Pons (tissue), 1 donor: ENCODE measurements at places on chromosomes 3 and 15.

DNA sequence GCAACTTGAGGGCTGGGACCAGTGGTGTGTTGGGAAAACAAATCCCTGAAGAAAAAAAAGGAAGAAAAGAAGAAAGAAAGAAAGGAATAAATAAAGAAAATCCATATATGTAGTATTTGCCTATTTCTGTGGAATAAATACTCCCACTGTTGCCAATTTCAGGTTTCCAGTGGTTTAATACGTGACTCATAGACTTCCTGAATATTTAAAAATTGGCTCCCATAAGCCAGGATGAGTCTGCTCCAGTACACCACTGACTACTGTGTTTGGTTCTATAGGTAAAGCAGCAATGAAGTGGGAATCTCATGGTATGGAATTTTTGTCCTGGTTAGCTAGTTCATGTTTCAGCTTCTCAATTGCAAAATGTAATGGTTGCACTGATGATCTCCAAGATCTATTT lies 31.6 kb downstream of the PYDC2 start:
- no peak for DNase-seq

GRCh38 chr15:96073908-96074307 lies 256.6 kb upstream of the NR2F2 start:
- DNase-seq = no peak

DNA sequence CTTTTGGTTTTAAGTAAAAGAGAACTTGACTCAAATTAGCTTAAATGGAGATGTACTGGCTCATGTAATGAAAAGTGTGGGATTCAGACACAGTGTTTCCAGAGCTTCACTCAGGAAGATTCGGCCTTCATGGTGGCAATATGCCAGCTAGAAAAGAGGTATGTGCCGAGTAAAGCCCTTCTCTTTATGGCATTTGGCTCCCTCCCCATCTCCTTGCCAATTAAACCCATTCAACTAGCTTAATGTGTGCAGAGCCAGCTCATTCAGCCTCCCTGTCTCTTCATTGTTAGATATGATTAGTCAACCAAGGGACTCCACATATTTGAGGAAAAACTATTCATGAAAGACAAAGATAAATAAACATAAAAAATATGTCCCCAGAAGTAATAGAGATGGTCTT lies 15.0 kb upstream of the TRANK1 start:
- DNase-seq = no peak

DNA sequence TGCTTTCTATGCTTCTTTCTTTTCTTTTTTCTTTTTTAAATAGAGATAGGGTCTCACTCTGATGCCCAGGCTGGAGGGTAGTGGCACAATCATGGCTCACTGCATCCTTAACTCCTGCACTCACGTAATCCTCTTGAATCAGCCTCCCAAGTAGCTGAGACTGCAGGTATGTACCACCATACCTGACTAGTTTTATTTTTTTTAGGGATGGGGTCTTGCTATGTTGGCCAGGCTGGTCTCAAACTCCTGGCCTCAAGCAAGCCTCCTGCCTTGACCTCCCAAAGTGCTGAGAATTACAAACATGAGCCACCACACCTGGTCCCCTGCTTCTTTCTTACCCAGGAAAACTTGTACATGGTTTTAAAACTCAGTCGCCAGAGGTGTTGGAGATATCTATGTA lies 24.2 kb upstream of the HDC start:
- no peak for DNase-seq

GRCh38 chr3:60584250-60584649 lies 667.0 kb downstream of the FHIT start:
- no peak for DNase-seq

- no peak for DNase-seq
Observed at GRCh38 chr3:112121577-112122547, 11.2 kb downstream of the GCSAM start.

- DNase-seq = no peak
Observed at GRCh38 chr3:62951037-62951613, 75.9 kb upstream of the CADPS start.

DNA sequence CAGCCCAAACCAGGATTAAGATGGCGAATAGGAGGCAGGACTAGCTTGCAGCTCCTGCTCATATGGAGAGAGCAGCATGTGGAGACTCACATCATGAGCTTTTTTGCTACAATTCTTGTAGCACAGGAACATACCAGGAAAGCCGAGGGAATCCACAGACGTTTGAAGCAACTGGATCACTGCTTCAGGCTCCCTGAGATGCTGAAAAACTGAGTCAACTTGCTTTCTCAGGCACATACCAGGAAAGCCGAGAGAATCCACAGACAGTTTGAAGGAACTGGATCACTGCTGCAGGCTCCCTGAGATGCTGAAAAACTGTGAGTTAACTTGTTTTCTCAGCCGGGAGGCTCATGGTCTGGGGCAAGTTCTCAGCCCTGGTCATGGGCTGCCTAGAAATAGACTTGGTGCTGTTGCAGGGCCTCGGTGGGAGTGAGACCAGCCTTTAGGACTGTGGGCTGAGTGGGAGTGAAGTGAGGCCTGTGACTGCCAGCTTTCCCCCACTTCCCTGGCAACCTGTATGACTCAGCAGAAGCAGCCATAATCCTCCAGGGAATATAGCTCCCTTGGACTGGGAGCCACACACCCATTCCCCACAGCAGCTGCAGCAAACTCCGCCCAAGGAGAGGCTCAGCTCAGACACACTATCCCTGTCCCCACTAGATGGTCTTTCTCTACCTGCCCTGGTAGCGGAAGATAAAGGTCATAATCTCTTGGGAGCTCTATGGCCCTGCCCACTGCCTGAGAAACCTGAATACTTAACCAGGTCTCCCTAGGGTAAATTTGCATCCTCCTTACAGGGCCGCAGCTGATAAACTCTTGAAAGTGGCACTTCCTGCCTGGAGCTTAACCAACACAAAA lies 51.9 kb upstream of the PFN2 start:
- no peak for DNase-seq

GRCh38 chr3:12471241-12471640 lies 13.0 kb upstream of the TSEN2 start:
- DNase-seq = no peak

- no peak for DNase-seq
Observed at GRCh38 chr3:197428117-197428801, 127.5 kb downstream of the BDH1 start.

DNA sequence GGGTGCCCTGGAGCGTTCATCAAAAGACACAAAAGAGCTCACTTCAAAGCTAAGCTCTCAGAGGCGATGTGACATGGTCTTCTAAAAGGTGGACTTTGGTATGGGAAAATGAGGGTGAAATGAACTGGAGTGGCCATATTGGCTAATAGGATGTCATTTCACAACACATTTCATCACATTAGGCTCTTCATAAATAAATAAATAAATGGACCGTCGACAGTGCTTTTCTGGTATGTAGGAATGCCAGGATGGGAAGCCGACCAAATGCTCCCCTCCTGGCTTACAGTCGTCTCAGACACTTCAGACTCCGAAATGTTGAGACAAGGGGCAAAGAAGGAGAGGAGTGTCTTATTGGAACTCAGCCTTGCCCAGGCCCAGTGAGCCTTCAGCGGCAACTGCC lies 383.0 kb downstream of the NTRK3 start:
- no peak for DNase-seq

- DNase-seq = no peak
Observed at GRCh38 chr15:101474233-101474632, 15.3 kb downstream of the PCSK6 start.

DNA sequence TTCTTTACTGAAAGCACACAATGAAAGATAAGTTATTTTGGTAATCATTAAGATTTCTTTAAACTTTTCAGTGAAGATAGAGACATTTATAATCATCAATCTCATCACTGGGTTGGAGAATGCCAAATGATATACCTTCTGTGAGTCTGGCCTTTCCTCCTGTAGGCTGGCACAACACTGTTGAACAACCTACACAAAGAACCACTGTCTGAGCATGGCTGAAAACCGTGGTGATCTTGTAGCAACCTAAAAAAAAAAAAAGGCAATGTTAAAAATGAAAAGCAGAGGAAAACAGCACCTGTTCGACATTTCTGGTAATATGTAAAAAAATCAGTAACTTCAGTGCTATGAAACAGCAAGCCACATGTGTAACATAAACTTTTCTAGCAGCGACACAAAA lies 1.8 kb downstream of the RPS27L start:
- DNase-seq = peak; percentile 18

DNA sequence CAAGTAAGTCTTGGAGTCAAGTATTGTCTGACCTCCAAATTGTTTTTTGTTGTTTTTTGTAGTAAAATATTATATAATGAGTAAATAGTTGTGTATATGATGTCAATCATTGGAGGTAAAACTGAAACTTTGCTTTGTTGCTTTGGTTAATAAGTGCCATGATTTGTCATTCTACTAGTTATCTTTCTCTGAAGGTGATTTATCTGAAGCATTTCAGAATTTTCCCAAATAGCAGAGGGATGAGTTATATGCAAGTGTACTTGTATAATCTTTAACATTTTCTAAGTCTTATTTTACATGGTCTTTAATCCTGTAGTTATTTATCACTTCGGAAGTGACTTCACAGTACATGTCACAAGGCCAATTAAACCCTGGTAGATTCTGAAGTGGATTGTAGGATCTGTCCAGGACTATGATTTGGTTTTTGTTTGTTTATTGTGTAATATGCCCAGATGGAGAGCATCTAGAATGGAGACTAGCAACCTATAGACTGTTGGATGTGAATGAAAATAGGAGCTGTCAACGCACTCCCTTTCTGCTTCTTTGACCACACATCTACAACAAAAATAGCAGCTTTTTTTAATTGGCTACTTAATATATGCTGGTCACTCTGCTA lies 93.1 kb upstream of the SAMMSON start:
- no peak for DNase-seq

DNA sequence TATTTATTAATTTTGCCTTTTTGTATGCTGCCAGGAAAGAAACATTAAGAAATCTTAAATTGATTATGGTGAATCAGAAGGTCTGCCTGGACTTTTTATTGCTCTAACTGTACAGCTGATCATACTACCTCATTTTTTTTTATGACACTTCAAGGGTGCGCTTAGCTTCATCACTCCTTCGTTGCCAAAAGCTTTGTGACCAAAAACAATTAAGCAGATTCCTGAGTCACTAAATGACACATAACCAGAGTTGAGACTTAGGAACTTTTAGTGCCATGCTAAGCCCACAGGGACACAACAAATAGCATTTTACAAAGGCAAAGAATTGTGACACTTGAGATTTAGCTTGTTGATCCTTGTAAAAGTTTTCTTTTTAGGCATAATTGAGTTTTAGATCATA lies 4.9 kb downstream of the ADIPOQ start:
- DNase-seq = no peak

DNA sequence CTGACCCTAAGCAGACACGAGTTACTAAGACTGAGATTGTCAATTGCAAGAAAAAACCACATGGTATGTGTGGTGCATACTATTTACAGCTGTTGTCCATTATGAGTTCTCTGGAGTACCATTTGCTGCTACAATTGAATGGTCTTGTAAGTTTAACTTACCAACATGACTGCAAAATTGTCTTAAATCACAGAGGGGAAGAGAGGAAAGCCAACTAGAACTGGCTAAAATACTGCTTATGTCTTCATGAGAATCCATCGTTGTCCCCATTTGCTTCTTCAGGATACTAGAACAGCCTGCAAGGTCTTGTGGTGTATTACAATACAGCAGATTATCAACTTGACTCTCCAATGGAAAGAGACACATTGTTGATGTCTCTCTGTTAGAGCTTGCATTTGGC lies 313.2 kb downstream of the AGBL1 start:
- DNase-seq = no peak

DNA sequence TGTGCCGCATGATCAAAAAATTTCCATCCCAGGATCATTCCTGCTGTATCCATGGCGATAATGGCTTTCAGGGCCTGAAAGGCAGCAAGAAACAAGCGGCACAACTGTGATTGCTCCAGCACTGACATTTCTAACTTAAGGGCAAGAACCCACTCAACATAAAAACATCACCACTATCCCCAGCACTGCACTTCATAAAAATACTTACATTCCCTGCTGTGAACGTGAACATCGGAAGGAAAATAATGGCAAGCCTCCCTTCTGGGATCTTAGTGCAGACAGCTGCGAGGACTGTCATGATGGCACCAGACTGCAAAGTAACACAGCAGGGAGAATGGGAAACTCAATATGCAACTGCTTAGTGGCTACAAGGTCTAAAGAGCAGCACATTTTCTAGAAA lies 8.1 kb upstream of the MAP6D1 start:
- no peak for DNase-seq

GRCh38 chr15:88152672-88153071 lies 103.9 kb downstream of the NTRK3 start:
- DNase-seq = no peak

DNA sequence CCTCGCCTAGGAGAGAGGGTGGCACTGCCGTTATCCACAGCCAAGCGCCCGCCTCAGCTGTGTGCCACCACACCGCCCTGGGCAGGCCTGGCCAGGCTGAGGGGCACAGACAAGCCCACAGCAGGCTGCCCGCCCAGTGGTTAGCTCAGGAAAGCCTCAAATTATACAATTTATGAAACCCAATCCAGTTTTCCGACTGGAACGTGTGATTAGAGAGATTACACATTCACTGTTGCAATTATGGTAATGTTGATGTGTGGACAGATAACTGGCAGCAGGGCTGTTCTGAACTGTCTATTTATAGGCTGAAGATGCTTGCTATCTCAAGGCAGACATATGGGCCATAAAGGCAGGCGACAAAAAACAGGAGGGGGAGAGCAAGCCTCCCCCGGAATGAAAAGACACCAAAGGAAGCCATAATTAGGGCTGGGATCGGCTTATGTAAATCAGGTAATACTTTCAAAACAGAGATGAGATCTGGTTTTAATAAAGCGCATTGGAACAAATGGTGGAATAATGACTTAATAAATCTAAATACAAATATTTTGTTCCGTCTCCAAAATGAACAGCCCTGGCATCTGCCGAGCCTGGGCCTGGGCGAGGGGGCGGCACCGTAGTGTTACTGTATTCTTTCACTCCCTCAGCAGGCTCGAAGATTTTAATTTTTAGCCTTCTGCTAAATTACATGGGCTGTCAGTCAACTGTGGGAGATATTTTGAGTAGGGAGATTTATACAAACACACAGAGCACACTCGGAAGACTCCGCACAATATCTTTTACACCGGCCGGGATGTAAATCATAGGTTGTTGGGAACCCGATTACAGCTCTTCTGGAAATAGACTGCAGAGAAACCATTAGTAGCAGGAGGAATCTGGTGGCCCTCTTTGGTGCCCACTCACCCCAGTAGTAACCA lies 103.1 kb upstream of the TLE3 start:
- no peak for DNase-seq

DNA sequence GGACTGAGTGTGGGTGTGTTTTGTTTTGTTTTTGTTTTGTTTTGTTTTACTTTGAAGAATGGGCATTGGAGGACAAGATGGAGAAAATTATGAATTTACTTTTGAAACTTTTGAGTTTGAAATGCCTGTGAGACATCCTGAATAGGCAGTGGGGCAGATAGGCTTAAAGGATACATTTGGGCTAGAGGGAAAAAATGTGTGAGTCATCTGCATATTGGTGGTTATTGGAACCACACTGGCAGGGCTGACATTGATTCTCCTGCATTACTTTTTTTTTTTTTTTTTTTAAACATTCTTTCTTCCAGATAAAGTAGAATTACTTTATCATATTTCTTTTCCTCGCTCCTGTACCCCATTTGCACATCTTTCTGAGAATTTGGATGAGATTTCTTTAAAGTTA lies 56.1 kb downstream of the CALML4 start:
- DNase-seq = no peak

GRCh38 chr15:56468401-56468800 lies 3.5 kb upstream of the MNS1 start:
- peak; percentile 46 for DNase-seq
